ENCODE measurements at places on chromosomes 12 and 14. TPM values are rescaled to one million over a fixed set of nuclear protein-coding genes. Genes with fewer than 3 reads are reported as not detected.

DNA sequence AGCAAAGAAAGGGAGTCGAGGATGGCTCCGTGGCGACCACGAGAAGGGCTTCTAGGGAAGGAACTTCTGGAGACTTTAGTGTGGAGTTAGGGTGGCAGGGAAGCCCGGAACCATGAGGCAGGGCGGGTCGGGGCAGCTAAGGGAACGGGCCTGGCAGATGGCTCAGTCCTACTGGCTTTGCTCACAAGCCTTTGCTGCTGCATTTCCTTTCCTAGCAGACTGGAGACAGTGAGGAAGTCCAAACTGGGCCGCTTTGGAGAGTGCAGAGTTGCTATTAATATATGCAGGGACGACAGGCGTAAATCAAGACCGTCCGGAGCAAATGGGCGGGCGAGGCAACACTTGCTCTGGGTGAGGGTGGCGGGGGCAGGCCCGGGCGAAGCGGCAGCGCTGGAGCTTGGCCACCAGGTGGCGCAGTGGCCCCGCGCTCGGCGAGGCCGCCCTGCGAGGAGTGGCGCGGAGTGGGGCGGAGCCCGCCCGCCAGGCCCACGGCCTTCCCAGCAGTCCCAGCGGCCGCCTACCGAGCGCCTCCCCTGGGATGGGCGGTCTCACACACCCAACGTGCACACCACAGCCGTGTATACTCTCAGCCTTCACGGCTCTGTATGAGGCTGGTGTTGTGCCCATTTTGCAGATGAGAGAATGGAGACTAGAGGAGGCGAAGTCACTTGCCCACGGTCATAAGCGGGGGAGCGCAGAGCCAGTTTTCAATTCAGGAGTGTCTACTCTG lies 24.4 kb upstream of the LRTM2 start:
- peak; percentile 96 for ATAC-seq

REP15 gene
- total RNA-seq, result 1.2 TPM

CELA1 gene
- not detected for total RNA-seq

GRCh38 chr12:94109160-94109559 lies 39.2 kb upstream of the PLXNC1 start:
- ATAC-seq, result peak; percentile 5

OR10A7 gene
- not detected for total RNA-seq

GRCh38 chr12:67457778-67458665 lies 188.9 kb downstream of the CAND1 start:
- peak; percentile 68 for ATAC-seq

DNA sequence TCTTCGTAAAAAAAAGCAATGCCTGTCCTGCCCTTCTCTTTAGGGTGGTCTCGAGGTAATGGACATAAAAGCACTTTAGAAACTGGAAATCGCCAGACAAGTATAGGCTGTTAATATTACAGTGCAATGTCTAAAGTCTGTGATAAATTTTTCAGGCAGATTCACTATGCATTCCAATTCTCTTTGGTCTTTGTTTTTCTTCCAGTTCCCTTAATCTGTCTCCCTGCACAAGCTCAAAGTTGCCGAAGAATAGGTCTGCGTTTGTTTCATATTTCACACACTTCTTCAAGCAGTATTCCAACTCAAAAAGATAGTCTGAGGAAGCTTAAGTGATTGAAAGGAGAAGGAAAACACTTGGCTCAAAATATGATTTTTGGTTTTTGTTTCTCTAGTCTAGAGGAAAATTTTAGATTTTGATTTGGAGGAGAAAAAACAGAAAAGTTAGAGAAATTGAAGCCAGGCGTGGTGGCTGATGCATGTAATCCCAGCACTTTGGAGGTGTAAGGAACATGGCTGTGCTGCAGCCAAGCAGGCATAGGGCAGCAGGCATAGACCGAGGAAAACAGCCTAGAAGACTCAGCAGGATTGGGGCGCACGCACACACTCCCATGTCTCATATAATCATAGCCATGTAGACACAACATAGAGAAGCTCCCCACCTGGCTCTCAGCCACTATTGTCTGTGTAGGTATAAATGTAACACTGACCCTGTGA lies 96.2 kb upstream of the TMPO start:
- ATAC-seq, result no peak
